ENCODE measurements at places on chromosomes 7 and 10.

GRCh38 chr7:28629216-28629842 lies 217.0 kb downstream of the CREB5 start:
- DNase-seq = no peak

DNA sequence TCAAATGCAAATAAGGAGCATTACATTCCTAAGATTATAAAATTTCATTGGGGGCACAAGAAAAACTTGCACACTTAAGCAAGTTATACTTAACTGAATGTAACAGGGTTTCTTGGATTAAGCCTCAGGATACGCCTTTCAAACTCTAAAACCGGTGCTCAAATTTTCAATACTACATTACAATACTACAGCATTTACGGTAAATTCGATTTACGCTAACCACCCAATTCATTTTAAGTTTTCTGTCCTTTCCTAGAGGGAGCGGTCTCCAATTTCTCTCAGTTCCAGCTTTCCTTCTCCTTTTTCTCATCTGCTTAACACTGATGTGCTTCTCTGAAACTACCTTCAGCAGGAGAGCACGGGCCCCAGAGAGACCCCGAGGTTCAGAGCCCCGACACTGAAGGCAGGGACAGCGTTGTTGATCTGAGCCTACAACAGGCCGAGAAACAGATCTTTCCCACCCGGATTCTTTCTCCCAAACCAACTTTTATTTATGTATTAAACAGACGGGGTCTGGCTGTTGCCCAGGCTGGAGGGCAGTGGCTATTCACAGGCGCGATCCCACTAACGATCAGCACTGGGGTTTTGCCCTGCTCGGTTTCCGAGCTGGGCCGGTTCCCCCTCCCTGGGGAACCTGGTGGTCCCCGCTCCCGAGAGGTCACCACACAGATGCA lies 798 bp downstream of the ZNF425 start:
- DNase-seq = peak; percentile 15

DNA sequence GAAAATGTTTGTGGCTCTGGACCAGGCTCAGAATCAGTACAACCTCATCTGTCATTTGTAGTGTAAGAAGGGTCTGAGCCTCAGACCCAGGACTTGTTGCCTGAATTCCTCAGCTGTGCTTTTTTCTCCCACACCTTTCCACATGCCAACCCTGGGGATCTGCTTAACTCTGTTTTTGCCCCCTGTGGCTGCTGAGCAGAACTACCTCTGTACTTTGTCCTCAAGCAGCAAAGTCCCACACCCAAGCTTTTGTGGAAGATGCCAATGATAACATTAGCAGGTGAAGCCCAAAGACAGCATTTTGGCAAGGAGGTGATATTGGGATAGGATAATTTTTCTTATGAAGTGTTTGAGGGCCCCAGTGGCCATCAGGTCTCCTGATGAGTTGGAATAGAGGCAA lies 5.8 kb upstream of the CYP2C18 start:
- DNase-seq = no peak

DNA sequence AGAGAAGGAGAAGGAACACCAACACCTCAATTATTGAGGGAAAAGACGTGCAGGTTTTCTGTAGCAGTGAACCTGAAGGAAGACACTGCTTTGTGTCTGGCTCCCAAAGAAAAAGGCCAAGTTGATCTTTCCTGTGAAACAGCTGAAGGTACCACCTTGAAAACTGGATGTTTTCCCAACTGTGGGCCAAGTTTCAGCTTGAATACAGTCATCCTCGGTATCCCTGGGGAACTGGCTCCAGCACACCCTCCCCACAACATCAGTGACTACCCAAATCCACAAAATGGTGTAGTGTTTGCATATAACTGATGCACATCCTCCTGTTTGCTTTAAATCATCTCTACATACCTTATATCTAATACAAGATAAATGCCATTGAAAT lies 297.0 kb upstream of the PITRM1 start:
- no peak for DNase-seq

Measured in umbilical cord (tissue), 2 donors.